ENCODE measurements at places on chromosomes 3 and 15.

DNA sequence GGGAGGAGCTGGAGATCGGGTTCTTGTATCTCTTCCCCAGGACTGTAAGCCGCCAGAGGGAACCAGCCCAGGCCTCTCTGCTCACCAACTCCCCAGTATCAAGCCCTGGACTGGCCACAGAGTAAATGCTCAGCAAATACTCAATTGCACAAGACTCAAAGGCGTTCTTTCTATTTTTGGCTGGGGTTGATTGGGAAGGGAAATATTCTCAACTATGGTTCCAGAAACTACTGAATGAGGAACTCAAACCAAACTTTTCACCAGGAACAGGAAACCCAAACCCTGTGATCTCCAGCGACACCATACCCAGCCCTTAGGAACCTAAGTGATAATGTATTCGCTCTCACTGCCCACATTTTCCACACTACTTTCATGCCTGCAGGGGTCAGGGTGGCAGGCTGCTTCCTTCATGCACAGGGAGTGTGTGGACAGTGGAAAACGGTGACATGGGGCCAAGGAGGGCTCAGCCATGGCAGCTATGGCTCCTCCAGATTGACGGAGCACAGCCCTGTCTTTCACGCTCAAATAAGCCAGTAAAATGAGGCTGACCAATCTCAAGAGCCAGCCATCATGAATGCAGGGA is 124.7 kb upstream of the RAD18 start:
- H3K4me3 ChIP-seq: no peak overlapping the region
- H3K27ac ChIP-seq: no peak overlapping the region
- no peaks in the 10 kb centered on the region for H3K36me3 ChIP-seq
- no peaks in the 10 kb centered on the region for H3K27me3 ChIP-seq

DNA sequence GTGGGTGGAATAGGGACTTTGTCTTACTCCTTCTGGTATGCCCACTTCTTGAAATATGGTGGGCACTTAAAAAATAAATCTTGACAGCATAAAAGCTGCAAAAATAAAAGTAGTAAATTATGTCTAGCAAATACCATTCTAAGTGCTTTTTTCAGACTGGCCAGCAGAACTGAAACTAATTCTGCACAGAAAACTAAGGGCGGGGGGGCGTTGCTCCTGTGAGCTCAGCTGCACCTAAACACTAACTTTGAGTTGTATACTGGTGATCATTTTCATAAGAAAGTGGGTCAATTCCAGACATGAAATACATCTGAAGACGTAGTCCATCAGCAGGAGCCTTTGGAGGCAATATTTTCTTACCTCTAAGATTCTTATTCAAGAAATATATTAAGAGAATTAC is 114.8 kb downstream of the WDR76 start:
- no peaks in the 10 kb centered on the region for H3K4me1 ChIP-seq
- no peaks in the 10 kb centered on the region for H3K36me3 ChIP-seq
- H3K27me3 ChIP-seq: no peaks in the 10 kb centered on the region
- H3K27ac ChIP-seq: no peak overlapping the region
- no peak for DNase-seq

- no peak overlapping the region for H3K27ac ChIP-seq
- no peaks in the 10 kb centered on the region for H3K27me3 ChIP-seq
- H3K4me1 ChIP-seq: no peaks in the 10 kb centered on the region
- no peaks in the 10 kb centered on the region for H3K36me3 ChIP-seq
- no peak overlapping the region for H3K4me3 ChIP-seq
- no peak for DNase-seq
Measured at GRCh38 chr15:34620814-34621213, 37.4 kb upstream of the GOLGA8B start.

- no peak for DNase-seq
- no peak overlapping the region for H3K4me3 ChIP-seq
- peaks cover 5% of the 10 kb centered on the region for H3K36me3 ChIP-seq
Measured at GRCh38 chr3:122694966-122695365, 14.3 kb downstream of the PARP14 start.

GRCh38 chr3:136543385-136543784 is 208.8 kb downstream of the STAG1 start:
- DNase-seq: no peak
- H3K36me3 ChIP-seq: no peaks in the 10 kb centered on the region
- H3K27me3 ChIP-seq: no peaks in the 10 kb centered on the region
- no peak overlapping the region for H3K27ac ChIP-seq

DNA sequence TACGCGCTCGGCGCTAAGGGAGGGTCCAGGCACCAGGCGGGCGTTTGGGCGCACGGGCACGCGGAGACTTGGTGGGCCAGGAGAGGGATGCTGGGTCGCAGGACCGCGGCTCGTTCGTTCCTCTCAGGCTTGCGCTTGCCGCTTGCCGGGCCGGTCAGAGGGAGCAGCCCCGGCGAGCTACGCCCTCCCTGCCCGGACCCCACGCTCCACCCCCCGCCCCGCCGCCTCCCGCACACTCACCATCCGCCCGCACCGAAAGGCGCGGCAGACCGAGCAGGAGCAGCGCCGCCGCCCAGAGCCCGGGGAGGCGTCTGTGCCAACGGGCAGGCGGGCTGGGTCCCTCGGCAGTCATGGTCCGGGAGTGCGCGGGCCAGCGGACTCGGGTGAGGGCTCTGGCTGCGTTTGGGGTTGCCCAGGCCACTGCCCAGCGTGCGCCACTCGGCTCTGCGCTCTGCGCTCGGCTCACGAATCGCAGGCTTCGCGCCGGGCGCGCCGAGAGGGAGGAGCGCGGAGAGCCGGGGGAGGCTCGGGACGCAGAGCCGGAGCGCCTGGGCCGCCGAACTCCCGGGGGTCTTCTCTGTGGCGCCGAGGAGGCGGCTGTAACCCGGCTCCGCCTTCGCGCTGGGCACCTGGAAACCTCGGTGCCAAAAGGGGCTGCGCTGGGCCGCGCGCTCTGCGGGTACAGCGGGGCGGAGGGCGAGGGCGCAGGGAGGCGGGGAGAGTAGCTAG is at the start of gene SUSD5:
Gene SUSD5, minus strand, starts transcription at position 365 of the 729 bp plus-strand sequence. Its CDS starts 13 bp downstream, at position 352.
- peak within 1 kb of the TSS; percentile 48 for H3K4me3 ChIP-seq
- H3K27me3 ChIP-seq: peaks cover 24% of the 10 kb centered on the region
- no peak for DNase-seq
- no peak within 1 kb of the TSS for H3K27ac ChIP-seq

- DNase-seq: no peak
- no peaks in the 10 kb centered on the region for H3K27me3 ChIP-seq
- H3K27ac ChIP-seq: no peak overlapping the region
- no peaks in the 10 kb centered on the region for H3K4me1 ChIP-seq
- H3K4me3 ChIP-seq: no peak overlapping the region
- no peaks in the 10 kb centered on the region for H3K36me3 ChIP-seq
Measured at GRCh38 chr15:32679298-32679690, 37.8 kb downstream of the SCG5 start.

- DNase-seq: no peak
- H3K27me3 ChIP-seq: no peaks in the 10 kb centered on the region
- no peaks in the 10 kb centered on the region for H3K4me1 ChIP-seq
- H3K4me3 ChIP-seq: peak overlapping the region; percentile 43
- H3K36me3 ChIP-seq: no peaks in the 10 kb centered on the region
Measured at GRCh38 chr15:66621491-66622467, 56.0 kb upstream of the LCTL start.

DNA sequence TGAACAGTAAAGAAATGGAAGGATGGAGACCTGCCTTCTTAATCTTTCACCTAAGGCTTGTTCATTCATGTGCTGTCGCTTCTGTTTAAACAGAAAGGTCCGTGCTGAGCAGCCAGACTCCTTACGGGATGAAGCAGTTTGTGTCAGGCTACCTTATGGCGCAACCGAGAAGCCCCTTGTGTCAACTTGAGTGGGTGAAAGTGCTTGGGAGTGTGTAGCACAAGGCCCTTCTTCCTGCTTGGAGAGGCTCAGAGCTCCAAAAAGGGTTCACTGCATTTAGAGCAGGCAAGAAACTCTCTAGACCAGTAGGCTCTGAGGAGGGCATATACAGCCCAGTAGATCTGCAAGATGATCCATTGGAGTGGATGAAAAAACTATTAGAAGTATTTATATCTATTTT is 16.0 kb downstream of the CAPN3 start:
- H3K36me3 ChIP-seq: no peaks in the 10 kb centered on the region
- no peaks in the 10 kb centered on the region for H3K27me3 ChIP-seq
- DNase-seq: no peak
- no peak overlapping the region for H3K4me3 ChIP-seq
- no peaks in the 10 kb centered on the region for H3K4me1 ChIP-seq

DNA sequence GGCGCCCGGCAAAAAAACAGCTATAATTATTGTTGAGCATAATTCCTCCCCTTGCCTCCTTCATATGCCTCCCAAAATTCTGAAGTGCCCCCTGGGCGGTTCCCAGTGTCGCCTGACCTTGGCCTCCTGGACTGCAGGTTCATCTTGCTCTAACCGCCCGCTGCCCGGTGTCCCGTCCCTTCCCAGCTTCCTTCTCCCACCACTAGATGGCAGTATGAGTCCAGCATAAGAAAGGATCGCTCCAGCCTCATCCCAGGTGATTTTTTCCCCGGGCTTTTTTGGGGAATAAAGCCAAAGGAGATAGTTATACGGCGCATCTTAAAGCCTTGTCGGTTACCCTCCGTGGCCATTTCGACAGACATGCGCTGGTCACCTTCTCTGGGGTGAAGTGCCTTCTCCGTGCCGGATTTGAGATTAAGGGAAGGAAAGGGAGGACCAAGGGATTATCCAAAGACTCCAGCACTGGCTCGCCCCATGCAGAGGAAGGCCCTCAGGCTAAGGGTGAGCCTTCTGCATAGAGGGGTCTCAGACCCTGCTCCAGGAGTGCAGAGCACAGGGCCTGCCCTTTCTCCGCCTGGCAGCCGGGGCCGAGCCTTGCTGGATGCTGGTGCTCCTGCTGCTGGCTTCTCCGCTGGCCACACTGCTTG is 45.8 kb upstream of the TRA2B start:
- no peaks in the 10 kb centered on the region for H3K27me3 ChIP-seq
- no peaks in the 10 kb centered on the region for H3K36me3 ChIP-seq
- peak; percentile 65 for DNase-seq
- no peaks in the 10 kb centered on the region for H3K4me1 ChIP-seq
- no peak overlapping the region for H3K27ac ChIP-seq

GRCh38 chr3:18891641-18892040 is 256.7 kb upstream of the KCNH8 start:
- no peak overlapping the region for H3K27ac ChIP-seq
- H3K36me3 ChIP-seq: no peaks in the 10 kb centered on the region
- DNase-seq: no peak
- no peaks in the 10 kb centered on the region for H3K4me1 ChIP-seq

DNA sequence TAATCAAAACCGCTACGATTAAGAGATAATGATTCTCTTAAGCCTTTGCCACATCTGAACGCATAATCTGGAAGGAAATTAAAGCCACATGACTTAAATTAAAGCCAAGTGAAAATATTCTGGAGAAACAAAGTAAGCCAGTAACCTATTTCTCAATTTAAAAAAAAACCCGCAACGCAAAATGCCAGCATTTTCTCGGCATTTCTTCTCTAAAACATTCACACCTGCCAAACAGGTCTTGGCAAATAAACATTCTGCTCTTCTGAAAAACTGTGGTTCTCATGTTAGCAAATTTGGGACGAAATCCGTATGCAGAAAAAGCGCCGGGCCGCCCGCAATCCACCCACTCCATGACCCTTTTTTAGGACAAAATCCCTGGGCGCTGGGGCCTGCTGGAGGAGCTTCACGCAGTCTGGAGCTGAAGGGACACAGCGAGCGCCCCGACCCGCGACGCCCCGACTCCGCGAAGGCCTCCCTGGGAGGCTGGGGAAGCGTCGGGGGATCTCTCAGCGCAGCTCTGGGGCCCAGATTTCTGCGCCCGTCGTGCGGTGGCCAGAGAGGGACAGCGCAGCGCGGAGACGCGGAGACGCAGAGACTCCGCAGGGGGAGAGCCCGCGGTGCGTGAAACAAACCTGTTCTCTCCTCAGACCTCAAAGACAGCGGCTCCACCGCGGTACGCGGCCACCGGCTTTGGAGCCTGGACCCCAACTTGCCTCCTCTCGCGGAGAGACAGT is 471 bp downstream of the NKIRAS1 start:
- H3K4me1 ChIP-seq: peaks cover 2% of the 10 kb centered on the region
- peak; percentile 54 for DNase-seq
- H3K36me3 ChIP-seq: no peaks in the 10 kb centered on the region
- H3K4me3 ChIP-seq: peak overlapping the region; percentile 98

DNA sequence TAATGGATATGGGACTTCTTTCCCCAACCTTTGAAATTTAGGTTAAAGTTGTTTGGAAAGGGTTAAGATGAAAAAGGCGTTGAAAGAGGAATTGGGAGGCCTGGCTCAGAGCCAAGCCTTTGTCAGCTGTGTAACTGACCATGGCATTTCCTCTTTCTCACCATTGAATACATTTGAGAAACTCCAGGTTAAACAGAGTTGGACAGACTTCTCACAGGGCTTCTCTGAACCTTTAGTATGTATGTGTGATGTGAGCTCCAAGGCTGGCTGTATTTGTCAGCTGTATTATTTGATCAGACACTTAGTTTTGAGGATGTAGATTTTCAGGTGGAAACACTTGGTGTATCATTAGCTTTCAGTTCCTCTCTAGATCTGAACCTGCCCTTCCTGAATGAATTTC is 136.4 kb upstream of the GOLGA6L4 start:
- DNase-seq: no peak
- no peak overlapping the region for H3K27ac ChIP-seq
- no peaks in the 10 kb centered on the region for H3K27me3 ChIP-seq
- H3K4me3 ChIP-seq: no peak overlapping the region

DNA sequence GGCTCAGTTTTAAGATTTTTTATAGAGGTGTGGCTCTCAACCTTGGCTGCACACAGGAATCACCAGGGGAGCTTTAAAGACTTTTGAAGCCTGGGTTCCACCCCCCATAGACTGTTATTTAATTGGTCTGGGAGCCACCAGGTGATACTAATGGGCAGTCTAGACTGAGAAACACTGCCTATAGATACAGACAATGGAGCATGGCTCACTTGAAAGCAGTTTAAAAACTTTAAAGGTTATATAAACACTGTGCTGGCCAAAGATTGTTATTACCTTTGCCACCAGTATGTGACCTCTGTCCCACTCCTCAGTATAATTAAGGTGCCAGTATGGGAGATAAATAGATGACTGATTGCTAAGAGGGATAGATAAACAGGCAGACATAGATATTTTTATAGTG is 3.8 kb downstream of the GOLIM4 start:
- no peaks in the 10 kb centered on the region for H3K27me3 ChIP-seq
- no peak overlapping the region for H3K4me3 ChIP-seq
- H3K4me1 ChIP-seq: peaks cover 7% of the 10 kb centered on the region
- no peak for DNase-seq

DNA sequence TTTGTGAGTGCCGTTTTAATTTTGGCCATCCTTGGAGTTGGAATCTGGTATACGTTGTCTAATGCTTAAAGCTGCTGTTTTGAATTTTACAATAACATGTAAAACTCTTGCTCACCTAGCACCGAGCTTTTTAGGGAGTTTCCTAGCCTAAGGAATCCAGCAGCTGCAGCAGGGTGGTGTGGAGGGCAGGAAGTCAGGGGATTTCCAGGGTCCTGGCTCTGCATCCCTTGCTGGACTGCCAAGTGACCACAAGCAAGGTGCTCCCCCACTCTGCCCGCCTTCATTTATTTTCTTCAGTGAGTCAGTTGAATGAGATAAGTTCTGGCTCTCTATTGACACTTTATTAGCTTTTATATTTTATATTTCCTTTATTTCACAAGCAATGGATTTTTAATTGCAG is 113.7 kb downstream of the ATG7 start:
- H3K27ac ChIP-seq: peak overlapping the region; percentile 1
- no peak for DNase-seq
- H3K4me3 ChIP-seq: no peak overlapping the region
- no peaks in the 10 kb centered on the region for H3K36me3 ChIP-seq
- H3K4me1 ChIP-seq: peaks cover 9% of the 10 kb centered on the region
- H3K27me3 ChIP-seq: no peaks in the 10 kb centered on the region

- no peaks in the 10 kb centered on the region for H3K4me1 ChIP-seq
- no peak for DNase-seq
- no peaks in the 10 kb centered on the region for H3K27me3 ChIP-seq
- H3K36me3 ChIP-seq: no peaks in the 10 kb centered on the region
- no peak overlapping the region for H3K27ac ChIP-seq
Measured at GRCh38 chr3:66520724-66521123, 19.9 kb upstream of the LRIG1 start.

All from breast epithelium (tissue), 4 donors.